ENCODE measurements at places on chromosomes 16 and 17.

- no peak for DNase-seq
These were observed 31.9 kb downstream of the RNF213 start for GRCh38 chr17:80292521-80292971.

- DNase-seq, result no peak
These were observed 28.0 kb downstream of the CRHR1 start for GRCh38 chr17:45812102-45812501.

GRCh38 chr17:44920565-44920940, 5.3 kb upstream of the GFAP start:
- no peak for DNase-seq

- no peak for DNase-seq
These were observed 40.2 kb downstream of the TSC2 start for GRCh38 chr16:2087748-2088631.

- no peak for DNase-seq
These were observed 242.6 kb upstream of the CIBAR2 start for GRCh38 chr16:85354686-85355514.

All from forelimb muscle (tissue), 1 donor.